ENCODE measurements at places on chromosomes 12 and 14.

DNA sequence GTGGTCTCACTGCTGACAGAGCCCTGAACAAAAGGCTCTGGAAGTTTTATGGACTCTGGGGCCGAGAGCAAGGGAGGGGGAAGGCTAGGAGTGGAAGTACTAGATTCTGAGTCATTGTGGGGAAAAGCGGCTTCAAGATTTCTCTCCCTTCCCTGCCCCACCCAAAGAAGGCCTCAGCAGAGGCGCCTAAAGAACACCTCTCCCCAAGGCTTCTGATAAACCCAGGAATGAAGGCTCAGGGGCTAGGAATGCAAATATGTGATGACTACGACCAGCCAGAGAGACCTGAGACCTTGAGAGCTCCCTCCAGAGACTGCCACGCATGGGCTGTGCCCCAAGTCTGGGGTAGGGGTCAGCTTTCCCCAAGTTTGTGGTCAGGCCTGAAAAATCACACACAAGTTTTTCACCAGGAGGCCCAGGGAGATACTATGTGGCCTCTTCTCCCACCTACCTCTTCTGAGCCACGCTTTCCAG, 130.7 kb upstream of the HIF1A start:
- no peak for DNase-seq

- no peak for DNase-seq
These were observed 165.5 kb downstream of the SLC5A8 start for GRCh38 chr12:101044512-101045059.

DNA sequence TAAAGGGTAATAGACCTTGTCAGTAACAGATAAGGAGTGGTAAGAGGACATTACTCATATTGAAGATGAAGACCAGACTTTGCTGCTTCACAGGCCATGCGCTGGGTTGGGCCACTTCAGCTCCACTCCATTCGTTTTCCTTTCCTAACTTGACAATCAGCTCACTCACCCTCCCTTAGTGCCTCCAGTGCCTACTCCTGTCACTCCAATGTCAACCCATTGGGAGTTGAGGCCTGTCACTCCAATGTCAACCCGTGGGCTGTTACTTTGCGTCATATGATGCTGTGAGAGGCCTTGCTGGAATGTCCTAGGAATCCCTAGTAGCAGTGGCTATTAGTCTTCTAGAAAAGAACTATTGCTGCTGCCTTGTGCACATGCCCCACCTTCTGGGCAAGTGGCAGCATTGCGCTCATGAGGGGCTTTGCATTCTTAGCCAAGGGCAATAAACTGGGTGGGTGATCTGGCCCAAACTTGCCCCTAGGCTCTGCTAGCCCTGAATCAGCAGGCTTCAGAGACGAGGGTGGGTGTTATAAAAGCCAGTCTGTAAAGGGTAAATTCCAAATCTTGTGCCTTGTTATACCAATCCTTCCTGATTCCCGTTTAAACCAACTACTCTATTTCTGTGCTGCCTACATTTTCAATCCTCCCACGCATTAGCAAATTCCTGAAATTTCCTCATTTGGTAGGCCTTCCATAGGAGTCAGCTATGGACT, 36.1 kb downstream of the BAZ2A start:
- DNase-seq: peak; percentile 57

DNA sequence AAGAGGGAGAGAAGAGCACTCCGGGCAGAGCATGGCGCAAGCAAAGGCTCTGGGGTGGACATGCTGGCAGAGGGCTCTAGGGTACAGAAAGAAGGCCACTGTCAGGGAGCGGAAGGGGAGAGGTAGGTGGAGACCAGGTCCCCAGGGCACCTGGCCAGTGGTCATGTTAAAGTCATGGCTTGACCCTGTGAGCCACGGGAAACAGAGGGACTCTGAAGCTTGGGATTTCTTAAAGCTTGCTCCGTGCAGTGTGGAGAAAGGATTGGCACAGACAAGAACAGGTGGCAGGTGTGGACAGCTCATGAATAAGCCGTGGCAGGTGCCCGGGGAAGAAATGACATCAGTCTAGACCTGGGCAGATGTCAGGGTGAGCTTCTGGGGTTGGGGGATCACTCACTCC, 413.8 kb downstream of the BCL11B start:
- DNase-seq: no peak

- no peak for DNase-seq
These were observed 93.3 kb upstream of the MAP1LC3B2 start for GRCh38 chr12:116465856-116466255.

GRCh38 chr12:125684968-125685790, 619.9 kb downstream of the AACS start:
- no peak for DNase-seq

- no peak for DNase-seq
These were observed 55.2 kb downstream of the GALNT4 start for GRCh38 chr12:89469361-89469760.

GRCh38 chr14:103314496-103315277, 19.4 kb upstream of the EIF5 start:
- no peak for DNase-seq

DNA sequence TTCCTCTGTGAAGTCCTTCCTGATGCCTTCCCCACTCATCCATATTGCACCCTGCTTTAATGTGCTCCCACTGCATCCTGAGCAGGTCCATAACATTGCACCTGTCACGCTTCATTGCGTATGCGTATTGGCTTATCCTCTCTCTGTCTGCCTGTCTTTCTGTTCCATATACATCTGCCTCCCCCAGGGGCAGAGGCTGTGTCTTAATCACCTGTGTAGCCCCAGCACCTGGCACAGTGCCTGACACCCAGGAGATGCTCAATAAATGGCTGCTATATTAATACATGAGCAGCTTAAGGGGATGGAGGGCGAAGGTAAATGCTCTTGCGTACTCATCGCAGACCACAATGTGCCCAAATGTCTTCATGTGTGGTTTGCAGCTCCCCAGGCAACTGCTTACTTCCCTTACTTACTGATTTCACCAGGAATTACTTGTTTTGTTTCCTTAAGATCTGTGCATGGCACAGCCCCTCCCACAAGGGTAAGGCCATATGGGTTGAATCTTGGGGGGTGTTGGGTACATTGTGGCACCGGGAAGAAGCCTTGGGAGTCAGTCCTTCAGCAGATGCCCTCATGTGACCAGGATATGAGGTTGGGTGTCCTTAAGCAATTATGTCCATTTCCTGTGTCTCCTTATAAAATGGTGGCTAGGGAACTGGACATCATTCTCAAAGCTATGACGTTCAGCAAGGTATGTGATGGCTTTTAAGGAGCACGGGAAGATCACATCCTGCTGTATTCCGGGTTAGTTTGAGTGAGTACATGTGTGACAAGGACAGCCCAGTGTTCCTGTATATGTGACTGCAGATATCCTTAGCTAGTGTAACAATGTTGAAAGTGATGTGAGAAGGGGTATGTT, 848 bp upstream of the CPNE6 start:
- no peak for DNase-seq

GRCh38 chr12:68823696-68824095, 15.7 kb downstream of the MDM2 start:
- no peak for DNase-seq

- DNase-seq: no peak
These were observed 1255.4 kb downstream of the LRFN5 start for GRCh38 chr14:42862114-42862513.

GRCh38 chr14:34781242-34781641, 66.8 kb upstream of the CFL2 start:
- no peak for DNase-seq

GRCh38 chr12:46518169-46518568, 145.6 kb upstream of the SLC38A2 start:
- DNase-seq: no peak

DNA sequence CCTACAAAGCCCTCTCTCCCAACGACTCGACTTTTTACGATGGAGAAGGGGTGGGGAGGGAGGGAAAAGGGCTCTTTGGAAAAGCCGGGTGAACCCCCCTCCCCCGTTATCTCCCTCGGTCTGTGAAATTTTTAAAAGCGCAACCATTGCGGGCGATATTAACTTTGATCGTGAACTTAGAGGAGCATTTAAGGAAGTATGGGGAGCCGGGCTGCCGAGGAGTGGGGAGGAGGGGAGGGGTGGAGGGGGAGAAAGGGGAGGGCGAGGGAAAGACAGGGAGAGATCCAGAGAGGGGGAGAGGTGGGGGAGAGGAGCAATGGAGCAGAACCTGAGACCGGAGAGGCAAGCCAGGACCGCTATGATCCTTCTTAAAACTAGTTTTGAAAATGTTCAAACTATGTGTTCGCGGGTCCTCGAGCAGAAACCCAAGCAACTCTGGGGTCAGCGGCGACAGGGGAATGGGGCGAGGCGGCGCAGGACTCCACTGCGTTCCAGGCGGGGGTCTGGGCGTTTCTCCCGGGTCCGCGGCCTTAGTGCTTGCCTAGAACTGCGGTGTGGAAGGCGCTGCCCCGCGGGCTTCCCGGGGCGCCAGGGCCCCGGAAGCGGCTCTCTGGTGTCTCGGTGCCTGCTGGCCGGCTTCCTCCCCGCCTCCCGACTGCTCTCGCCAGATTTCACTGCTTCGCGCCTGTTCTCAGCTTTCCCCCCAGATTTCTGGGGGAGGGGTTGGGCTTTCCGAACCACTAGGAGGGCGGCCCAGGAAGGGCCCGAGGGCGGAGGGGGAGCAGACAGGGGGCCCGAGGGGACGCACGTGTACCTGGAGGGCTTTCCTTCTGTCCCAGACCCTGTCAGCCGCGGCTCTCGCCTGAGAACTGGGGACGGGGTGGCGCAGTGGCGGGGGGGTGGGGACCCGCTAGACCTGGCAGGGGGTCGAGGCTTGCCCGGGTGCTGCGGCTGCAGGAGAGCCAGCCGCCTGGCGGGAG, at the start of gene HOTAIR:
Gene HOTAIR, minus strand, starts transcription at position 871 of the 980 bp plus-strand sequence.
- no peak for DNase-seq

DNA sequence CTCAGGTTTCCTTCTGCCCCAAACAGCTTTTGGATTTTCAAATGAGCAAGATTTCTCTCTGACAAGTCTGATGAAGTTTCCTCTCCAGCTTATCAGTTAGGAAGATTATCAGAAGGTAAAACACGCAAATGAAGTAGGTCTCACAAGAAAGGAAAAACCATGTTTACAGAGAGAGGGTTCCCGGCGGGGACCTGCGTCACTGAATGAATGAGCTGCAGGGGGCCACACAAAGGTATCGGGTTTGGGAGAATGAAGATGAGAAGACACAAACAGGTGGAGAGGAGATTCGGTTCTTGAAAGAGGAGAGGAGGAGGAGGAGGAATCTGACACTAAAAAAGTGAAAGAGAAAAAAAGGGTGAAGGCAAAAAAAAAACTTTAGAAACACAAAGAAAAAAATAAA, 208.6 kb downstream of the CALM1 start:
- no peak for DNase-seq

- DNase-seq: no peak
These were observed 114.1 kb upstream of the PRMT8 start for GRCh38 chr12:3376779-3377455.

Measured in SHP77 (cell line).